ENCODE measurements at places on chromosomes 1 and 21.

DNA sequence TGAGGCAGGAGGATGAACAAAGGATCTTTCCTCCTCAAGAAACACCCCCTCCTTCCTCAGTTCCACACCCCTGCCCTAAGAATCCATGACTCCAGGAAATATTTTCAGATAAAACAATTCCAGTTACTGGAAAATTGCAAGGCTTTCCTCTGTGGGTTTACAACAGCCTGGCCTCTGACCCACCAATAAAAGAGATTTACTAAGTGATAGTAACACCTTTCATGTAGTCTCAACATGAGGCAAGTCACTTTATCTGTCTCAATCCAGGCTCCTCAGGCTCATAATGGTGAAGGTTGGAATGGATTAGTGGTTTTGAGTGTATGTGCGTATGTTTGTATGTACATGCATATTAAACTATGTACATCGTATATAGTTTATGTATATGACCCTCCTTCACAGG, 71.4 kb upstream of the PPP2R5A start:
- no peak for DNase-seq

DNA sequence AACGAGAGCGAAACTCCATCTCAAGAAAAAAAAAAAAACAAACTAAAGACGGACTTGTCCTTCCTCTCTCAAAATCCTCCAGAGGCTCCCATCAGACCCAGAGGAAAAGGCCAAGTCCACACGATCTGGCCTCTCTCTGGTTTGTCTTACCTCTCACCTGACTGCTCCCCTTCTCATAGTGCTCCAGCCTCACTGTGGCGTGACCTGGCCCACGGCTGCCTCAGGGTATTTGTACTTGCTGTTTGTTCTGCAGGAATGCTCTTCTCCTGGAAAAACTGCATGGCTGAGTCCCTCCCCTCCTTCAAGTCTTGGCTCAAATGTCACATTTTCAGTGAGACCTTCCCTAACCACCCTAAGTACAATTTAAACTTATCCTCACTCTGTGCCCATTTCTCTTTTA, 8.0 kb upstream of the BRWD1 start:
- no peak for DNase-seq

DNA sequence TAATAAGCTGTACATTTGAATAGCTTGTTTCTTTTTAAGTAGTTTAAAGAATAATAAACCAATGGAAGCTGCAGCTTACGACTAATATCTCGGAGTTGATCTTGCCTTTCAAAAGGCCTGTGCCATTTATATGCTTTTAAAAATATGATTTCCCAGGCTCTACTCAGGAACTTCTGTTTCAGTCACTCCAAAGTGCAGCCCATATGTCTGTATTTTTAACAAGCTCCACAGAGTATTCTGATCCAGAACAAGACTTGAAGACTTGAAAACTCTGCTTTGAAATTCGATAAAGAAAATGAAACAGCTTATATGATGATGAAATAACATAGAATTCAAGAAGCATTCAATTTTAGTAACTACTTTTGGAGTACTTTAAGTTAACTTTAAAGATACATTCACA, 79.1 kb upstream of the PLPPR4 start:
- DNase-seq = no peak

GRCh38 chr1:97562081-97562480, 358.8 kb downstream of the DPYD start:
- DNase-seq = no peak

- DNase-seq = no peak
Observed at GRCh38 chr1:18972531-18972930, 16.1 kb upstream of the IFFO2 start.

DNA sequence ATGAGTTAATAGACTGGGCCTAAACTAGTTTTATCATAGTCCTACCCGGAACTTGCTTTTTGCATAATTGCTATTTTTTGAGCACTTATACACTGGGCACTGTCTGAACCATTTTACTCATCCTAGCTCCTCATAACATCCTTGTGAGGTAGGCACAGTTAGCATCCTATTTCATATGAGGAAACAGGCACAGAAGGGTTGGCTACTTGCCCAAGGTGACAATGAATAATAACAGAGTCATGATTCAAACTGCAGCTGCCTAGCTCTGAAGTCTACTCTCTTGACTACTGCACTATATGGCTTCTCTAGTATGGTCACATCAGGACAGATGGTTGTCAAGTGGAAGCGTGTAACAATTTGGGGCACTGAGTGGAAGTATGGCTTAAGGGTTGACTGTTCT, 18.2 kb upstream of the RC3H1 start:
- DNase-seq = no peak

DNA sequence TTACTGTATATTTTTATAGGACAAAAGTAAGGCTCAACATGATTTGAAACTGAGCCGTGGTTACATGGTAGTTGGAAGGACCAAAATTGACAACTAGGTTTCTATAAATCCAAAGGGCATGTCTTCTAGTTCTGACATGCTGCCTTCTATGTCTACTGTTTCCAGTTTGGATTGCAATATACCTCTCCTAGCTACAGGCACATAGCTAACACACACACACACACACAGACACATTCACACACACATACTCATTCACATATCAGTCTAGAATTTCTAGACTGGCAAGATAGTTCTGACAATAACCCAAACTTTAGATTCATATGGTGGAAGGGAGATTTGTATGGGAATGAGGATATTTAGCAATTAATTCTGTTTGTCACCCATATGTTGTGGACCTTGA, 544.8 kb upstream of the CAMK1G start:
- no peak for DNase-seq

- no peak for DNase-seq
Observed at GRCh38 chr1:52709016-52709415, 10.9 kb upstream of the COA7 start.

DNA sequence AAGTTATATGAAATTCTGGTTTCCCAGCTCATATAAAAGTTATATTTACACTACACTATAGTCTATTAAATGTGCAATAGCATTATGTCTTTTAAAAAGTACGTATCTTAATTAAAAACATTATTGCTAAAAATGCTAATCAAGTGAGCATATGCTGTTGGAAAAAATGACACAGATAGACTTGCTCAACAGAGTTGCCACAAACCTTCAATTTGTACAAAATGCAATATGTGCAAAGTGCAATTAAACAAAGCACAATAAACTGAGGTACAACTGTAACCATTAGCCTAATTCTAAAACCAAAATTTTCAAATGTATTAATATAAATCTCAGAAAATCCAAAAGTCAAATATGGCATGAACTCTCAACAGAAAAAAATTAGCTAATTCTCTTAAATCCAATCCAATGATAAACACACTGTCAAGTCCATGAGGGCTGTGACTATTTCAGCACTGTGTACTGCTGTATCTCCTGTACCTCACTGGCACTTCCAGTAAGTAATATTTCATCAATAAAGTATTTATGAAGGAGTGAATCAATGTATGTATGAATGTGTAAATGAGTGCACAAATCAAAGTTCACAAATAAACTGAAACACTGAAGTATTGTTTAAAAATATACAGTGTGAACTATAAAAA, 116.3 kb downstream of the AKT3 start:
- no peak for DNase-seq

DNA sequence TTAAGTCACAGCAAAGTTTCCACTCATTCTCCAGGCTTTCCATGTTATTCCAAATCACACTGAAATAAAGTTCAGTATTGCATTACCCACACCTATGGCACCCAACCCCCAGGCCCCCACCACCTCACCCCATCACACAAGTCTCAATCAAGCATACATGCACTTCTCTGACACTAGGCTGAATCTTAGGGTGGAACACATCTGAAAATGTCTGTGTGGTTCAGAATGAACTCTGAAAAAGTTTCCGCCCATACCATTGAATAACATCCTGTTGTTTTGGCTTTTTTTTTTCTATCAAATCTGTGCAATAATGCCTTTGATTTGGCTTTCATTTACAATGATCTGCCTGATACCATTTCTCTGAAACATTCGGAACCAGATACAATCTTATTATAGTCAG, 25.8 kb upstream of the LRRC8C start:
- DNase-seq = no peak

- no peak for DNase-seq
Observed at GRCh38 chr1:219066631-219067349, 106.9 kb upstream of the LYPLAL1 start.
